CD4-positive, alpha-beta T cell (primary cell): ENCODE measurements at places on chromosomes 2 and 18. TPM values are rescaled to one million over a fixed set of nuclear protein-coding genes. Genes with fewer than 3 reads are reported as not detected.

DNA sequence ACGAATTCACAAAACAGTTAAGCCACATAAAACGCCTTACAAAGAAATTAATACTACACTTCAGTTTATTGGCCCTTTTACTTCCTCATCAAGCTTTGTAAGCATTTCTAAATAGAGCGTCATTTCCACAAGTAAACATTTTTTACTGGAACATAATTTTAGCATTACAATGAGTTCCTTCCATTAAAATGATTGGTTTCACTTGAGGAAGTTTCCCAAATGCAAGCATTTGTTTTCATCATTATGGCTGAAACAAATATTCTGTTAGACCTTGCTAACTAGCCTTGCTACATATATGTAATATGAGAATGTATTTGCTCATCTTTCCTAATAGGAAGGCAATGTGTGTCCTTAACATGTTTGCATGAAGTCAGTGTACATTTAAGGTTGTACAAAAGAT, 579.1 kb downstream of the IRS1 start:
- DNase-seq: no peak
- no peaks in the 10 kb centered on the region for H3K36me3 ChIP-seq
- H3K27me3 ChIP-seq: no peaks in the 10 kb centered on the region
- H3K4me3 ChIP-seq: no peak overlapping the region

DNA sequence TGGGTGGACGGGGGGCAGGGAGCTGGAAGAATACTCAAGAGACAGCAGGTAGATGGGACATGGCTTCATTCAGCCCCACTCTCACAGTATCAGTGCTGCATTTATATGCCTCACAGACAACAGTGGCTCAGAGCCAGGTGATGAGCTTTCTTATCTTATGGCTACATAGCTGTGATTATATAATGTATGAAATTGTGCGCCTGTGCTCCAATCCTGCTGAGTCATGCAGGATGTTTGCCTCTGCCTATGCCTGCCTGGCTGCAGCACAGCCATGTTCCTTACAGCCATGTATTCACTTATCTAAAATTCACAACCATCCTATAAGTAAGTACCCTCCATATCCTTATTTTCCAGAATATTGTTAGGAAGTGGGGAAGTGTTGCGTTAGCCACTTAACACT, 37.7 kb upstream of the RNF103 start:
- no peaks in the 10 kb centered on the region for H3K36me3 ChIP-seq
- H3K27me3 ChIP-seq: no peaks in the 10 kb centered on the region
- DNase-seq: no peak
- no peaks in the 10 kb centered on the region for H3K4me1 ChIP-seq

DNA sequence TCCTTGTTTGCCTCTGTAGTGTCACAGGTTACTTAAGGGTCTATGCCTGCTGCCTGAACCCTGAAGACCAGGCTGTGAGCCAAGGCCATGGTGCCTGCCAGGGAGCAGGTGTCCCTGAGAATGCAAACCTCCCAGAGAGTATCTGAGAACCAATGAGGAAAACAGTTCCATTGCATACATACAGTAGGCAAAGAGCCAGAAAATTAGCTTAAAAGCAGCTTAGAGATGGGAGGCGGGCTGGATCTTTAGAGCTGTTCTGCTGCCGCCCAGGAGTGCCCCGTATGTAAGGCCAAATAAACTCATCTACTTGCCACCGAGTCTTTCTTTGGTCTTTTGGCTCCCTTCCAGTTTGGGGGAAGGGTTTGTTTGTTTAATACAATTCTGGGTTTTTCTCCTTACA, 327.9 kb downstream of the CLIP4 start:
- H3K4me1 ChIP-seq: no peaks in the 10 kb centered on the region
- no peak for DNase-seq

TBR1 gene
- not detected for total RNA-seq

EN1 gene
- total RNA-seq: not detected
